Omental fat pad (tissue), 4 donors: ENCODE measurements at places on chromosomes 7 and 10. TPM values are rescaled to one million over a fixed set of nuclear protein-coding genes. Genes with fewer than 3 reads are reported as not detected.

GRCh38 chr7:36651404-36651803, 72.9 kb downstream of the AOAH start:
- no peak for DNase-seq

DNA sequence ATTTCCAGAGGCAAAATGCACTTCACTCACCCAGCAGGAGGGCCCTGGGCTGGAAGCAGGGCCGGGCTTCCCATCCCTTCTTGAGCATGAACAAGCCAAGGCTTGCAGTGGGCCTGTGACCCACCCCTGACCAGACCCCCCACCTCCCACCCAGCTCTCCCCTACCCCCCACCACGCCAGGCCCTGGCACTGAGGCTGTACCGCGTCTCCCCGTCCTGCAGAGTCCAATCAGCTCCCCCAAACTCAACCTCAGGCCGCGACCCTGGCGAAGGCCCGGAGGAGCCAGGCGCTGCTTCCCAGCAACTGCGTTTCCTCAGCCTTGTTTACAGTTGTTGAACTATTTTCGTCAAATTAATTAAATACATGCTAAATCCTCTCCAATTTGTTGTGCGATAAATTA, 16.9 kb upstream of the MYL10 start:
- DNase-seq, result no peak

GRCh38 chr10:35661236-35661635, 19.1 kb upstream of the FZD8 start:
- DNase-seq, result no peak

DNA sequence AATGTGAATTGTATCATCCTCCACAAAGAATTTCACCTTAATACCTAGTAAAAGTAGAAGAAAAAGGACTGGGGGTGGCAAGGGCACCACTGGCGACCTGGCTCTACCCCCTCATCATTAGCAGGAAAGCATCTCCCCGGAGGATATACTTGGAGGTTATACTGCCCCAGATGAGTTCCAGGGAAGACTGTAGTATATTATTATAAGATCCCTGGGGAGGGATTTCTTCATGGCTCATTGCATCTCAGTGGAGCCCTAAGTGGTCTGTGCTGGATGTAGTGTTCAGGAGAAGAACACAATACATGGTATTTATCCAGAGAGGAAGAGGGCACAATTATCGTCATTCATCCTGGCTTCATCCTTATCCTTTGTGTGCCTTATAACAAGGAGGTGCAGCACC, 14.2 kb upstream of the DYNC1I1 start:
- no peak for DNase-seq

GRCh38 chr7:139714163-139714901, 63.5 kb downstream of the HIPK2 start:
- DNase-seq, result no peak

The AFAP1L2 gene
- 4.7 TPM for total RNA-seq
